A172 (cell line): ENCODE measurements at places on chromosomes 1 and 21. TPM values are rescaled to one million over a fixed set of nuclear protein-coding genes. Genes with fewer than 3 reads are reported as not detected.

Gene USP25
- 26.7 and 34.1 TPM in 2 replicates for total RNA-seq

Gene TMPRSS3
- 0.12 TPM in 1 of 2 replicates, not detected in the other for total RNA-seq

GRCh38 chr1:145961425-145962156 lies 2.8 kb downstream of the ANKRD34A start:
- DNase-seq, result no peak

- no peak for DNase-seq
Measured at GRCh38 chr1:41329662-41330587, 31.3 kb upstream of the FOXO6 start.

DNA sequence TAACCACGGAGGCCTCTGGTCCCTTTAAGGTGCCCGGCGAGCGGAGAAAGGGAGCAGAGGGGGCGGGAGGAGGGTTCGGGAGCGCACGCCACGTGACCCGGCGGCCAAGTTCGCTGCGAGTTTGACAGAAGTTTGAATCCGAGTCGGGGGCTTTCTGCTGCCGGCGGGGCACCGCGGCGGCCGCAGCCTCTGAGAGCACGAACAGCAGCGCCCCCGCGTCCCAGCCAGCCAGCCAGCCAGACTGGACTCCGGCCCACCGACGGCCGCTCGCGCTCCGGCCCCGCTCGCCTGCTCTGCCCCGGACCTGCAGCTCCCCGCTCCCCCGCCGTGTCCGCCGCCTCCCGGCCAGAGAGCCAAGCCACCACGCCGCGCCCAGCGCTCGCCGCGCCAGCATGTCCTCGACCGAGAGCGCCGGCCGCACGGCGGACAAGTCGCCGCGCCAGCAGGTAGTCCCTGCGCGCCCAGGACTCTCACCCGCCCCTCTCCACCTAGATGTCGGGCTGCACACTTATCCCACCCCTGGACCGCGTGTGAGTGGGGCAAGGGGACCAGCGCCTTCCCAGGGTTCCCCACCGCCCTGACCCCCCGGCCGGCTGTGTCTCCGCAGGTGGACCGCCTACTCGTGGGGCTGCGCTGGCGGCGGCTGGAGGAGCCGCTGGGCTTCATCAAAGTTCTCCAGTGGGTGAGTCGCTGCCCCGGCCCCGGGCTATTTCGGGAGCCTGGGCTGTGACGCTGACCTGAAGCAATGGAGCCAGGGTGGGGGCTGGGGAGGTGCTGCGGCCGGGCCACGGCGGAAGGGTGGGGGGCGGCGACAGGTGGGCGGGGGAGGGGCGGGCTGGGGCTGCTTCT lies at the start of gene SYPL2:
Gene SYPL2 (plus strand): TSS at position 95 of the 849 bp plus-strand sequence. CDS start 298 bp downstream, at position 393.
- no peak for DNase-seq

DNA sequence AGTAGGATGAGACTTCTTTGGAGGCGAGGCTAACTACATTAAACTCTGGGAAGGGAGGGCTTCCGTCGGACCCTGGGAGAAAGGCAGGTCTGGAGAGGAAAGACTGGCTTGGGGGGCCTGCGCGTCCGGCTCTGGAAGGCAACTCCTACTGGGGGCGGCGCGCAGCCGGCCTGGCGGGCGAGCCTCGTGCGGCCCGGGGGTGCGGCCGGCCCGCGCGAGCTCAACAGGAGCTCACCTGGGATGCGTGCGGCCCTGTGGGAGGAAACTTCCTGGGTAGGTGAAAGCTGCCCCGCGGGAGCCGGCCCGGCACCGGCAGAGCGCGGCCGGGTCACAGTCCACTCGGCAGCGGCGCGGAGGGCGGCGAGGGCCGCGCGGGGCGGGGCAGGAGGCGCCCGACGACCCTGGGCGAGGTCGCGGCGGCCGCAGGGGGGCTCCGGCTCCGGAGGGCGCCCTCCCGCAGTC lies 449 bp downstream of the EPS15 start:
- DNase-seq, result no peak

GRCh38 chr21:42737951-42738590 lies 84.7 kb downstream of the PDE9A start:
- no peak for DNase-seq

Gene GBP6
- total RNA-seq, result not detected in 2 replicates

- no peak for DNase-seq
Measured at GRCh38 chr1:4526747-4527146, 127.7 kb upstream of the AJAP1 start.
